Stimulated activated CD4-positive, alpha-beta T cell treated with anti-CD3 and anti-CD28 coated beads, Interleukin-1b, Interleukin-23, amount 100 ng/mL, for 1 hour (primary cell): ENCODE measurements at places on chromosomes 7 and 10.
A peak's percentile ranks its signal among the peaks of the same experiment; 100 is the strongest.

DNA sequence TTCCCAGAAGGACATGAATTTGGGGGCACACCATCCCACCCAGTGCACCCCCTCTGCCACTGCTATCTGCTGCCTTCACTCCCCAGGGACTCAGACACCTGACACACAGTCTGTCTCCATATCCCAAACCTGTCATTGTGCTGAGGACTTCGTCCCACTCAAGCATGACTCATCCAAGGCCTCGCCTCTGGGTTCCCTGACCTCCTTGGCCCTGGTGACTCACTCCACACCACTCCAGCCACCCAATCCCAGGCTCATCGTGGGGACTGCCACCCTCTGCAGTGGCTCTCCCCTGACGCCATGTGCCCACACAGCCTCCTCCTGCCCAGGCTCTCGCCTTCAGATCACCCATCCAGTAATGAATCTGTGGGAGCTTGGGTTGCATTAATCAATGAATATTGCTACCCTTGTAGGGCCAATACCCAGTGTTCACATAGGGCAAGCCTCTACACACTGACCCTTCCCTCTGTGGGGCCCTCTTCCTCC is 6.6 kb upstream of the INSIG1 start:
- DNase-seq, result no peak

DNA sequence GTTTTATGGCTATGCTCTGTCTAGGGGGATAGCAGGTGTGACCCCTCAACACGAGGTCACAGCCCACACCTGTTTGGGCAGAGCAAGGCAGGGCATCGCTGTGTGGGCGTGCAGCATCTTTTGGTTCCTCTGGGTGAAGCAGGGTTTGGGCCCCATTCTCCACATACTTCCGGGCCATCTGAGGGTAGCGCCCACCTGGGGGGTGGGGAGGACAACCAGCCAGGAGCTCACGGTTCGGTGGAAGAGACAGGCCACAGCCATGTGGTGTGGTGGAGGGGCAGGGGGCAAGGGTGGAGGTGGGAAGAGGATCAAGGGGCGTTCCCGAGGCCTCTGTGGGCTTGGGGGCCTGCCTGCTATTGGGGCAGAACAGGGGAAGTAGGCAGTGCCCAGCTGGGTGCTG is 2.4 kb downstream of the SH2B2 start:
- no peak for DNase-seq

GRCh38 chr10:64785816-64786215 is 1264.6 kb downstream of the REEP3 start:
- no peak for DNase-seq

GRCh38 chr10:106082865-106083264 is 1081.6 kb downstream of the SORCS1 start:
- no peak for DNase-seq

GRCh38 chr7:37516664-37517063 is 68.0 kb upstream of the ELMO1 start:
- DNase-seq, result no peak

DNA sequence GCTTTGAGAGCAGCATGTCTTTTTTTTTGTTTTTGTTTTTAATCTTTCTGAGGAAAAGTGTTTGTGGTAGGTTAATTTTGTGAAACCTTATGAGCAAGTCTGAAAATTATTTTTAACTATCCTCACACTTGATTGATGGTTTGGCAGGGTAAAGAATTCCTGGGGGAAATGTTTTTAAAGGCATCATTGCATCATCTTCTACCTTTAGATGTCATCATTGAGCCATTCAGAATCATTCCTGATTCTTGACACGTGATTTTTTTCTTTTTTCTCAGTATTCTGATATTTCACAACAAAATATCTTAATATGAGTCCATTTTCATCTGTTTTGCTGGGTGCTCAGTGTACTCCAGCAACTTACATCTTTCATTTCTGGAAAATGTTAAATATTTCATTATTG is 28.3 kb downstream of the PALS2 start:
- no peak for DNase-seq

- DNase-seq, result no peak
Measured at GRCh38 chr7:25485026-25485425, 256.7 kb upstream of the NPVF start.

- DNase-seq, result no peak
Measured at GRCh38 chr10:94361171-94361794, 1.5 kb downstream of the NOC3L start.

DNA sequence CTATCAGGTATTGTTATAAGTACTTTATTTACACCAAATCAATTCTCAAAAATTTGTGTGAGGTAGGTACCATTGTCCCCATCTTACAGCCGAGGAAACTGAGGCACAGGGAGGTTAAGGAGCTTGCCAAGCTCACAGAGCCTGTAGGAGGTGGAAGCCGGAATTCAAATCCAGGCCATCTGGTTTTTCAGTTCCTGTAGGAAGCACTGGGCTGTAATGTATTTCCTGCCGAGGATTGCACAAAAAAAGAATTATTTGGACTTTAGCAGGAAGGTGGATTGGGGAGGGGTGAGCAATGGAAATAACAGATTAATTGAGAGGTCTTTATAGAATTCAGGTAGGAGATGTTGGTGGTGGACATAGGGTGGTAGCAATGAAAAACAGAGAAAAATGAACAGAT is 315.3 kb upstream of the AUTS2 start:
- DNase-seq, result no peak

- DNase-seq, result no peak
Measured at GRCh38 chr7:15985587-15986384, 299.3 kb upstream of the MEOX2 start.

DNA sequence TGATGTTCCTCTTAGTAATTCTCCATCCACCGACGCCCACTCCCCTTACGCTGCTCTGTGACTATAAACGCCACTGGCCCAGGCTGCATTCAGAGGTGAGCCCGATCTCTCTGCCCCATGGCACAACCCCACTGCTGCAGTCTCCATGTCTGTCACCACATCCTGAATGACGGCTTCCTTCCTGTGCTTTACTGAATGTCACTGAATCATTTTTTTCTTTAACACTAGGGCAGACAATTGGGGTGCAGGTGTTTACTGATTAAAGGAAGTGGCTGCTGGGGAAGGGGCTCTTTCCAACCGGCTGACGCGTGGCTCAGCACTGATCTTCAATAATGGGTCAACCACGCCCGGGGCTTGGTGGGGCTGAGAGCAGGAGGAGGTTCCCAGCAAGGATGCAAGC is 208.3 kb downstream of the USP6NL start:
- DNase-seq, result peak; percentile 15

- DNase-seq, result no peak
Measured at GRCh38 chr10:72001033-72001395, 36.8 kb downstream of the CHST3 start.

DNA sequence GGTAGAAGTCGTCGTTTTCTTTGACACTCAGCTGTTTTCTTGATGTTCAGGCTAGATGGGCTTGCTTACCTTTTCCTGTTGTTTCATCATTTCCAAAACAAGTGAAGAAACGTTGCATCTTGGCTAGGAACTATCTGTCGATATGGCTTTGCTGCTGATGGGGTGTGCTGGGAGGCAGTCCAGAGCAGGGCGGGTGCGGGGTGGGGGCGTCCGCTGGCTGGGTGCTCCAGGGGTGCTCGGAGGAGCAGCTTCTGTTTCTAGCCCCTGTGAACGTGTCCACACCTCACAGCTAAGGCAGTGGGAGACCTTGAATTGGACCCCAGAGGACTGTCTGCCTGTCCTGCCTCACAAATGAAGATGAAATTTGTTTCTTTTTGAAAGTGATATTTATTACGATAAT is 7.6 kb upstream of the SUN1 start:
- DNase-seq, result no peak

GRCh38 chr10:88309365-88309764 is 273.8 kb downstream of the RNLS start:
- no peak for DNase-seq

DNA sequence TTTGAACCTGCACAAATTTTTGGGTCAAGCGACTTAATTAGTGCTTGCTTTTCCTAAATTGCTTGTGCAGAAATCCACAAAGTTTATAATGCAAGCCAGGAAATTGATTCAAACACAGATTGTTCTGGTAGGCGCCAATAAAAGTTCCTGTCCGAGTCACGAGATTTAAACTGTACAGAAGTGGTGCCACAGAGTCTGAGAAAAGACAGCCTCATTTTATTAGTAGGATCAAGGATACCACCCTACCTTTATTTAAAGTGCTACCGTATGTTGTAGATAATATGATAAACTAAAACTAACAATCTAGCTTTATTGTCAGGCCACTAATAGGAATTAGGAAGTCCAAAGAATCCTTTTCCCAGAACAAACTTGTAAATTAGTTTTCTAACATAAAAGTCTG is 696.7 kb downstream of the TNS3 start:
- DNase-seq, result no peak

DNA sequence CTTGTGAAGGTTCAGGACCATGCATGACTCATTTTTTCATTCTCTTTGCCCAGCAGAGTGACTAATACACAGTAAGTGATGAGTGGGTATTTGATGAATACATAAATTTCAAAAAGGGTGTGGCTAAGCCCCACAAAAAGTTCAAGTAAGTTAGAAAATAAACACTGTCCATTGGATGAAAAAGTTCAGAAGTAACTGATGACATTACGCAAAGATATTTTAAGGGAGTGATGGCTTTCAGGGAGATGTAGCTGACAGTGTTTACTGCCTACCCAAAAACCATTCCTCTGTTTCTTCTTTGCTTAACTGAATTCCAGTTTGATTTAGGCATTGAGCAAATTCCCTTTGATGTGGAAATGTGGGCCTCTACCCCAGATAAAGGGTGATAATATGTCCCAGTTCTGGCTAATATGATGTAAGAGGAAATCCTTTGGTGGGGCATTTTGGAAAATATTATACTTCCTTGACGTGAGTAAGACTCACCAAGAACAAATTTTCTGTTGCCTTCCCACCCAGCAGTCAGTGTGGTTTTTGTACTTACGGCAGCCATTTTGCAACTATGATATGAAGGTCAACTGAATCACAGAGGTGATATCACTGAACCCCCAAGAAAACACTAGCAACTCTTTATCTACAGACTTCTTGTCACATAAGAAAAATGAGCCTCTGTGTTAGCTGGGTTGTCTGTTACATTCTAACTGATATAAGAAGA is 29.0 kb upstream of the EBLN1 start:
- DNase-seq, result no peak

DNA sequence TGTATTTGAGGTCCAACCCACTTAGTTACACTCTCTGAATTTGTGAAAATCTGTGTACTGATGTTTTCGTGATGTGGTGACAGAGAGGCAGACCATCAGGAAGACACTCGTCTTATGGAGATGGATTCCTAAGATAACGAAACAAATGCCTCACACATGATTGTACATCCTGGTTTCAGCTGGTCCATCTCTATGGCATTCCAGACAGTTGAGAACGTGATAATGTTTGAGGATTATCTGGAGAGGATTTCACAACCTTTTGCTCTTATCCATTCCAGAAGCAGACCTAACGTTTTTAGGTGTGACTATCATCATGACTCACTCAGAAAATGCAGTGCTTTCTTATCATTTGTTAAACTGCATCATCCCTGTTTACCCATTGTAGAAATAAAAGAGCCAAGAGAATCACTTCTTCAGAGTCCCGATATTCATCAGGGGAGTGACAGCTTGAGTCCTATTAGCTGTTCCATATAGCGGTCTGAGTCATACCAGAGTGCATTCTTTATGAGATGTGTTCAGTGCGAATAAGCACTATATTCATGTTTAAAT is 74.5 kb downstream of the BMPER start:
- no peak for DNase-seq

DNA sequence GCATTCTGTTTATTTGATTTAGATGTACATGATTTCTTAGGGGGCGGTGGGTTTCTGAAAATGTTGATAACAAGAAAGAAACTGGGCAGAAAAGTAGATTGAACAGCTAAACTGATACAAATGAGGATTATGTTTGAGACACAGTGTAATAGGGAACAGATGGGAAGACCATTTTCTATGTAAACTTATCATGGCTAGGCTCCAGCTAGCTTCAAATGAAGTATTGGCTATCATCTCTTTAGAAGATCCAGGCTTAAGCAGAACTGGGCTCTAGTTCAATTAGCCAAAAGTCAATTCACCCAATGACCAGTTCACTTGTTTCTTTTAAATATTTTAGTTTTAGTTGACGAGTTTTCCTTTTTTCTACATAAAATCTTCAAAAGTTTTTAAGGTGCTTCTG is 639.5 kb downstream of the ANKRD7 start:
- no peak for DNase-seq

DNA sequence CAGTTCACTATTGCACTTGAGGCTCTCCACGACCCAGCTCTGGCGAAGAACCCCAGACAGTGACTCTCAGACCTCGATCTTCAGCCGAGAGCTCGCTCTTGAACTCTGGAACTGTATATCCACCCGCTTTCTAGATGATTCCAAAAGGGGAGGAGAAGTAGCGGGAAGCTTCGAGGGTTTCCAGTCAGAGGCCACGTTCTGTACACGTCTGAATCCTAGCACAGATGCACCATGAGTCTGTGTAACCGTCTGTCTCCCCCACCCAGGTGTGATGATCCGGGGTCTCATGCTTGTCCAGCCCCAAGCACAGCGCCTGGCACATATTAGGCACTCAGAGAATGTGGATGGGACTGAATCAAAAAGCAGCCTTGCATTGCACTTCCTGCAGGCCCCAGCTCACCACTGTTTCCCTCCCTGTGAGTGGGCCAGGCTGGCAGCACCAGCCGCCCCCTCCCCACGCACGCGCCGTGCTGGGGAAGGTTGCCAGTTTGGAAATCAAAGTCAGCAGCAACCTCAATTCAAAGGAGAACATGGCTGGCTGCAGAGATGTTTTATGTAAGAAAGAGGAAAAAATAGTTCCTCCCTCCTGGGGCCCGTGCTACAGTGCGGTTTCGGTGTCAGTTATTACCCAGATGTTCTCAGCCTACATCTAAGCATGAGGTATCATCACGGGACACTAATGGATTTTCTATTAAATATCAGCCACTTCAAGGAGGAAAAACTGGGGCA is 5.7 kb downstream of the GRID2IP start:
- no peak for DNase-seq

- no peak for DNase-seq
Measured at GRCh38 chr7:4880218-4880617, 3.3 kb downstream of the RADIL start.

GRCh38 chr10:70714245-70714644 is 41.9 kb downstream of the ADAMTS14 start:
- DNase-seq, result no peak
